GM13977 (cell line): ENCODE measurements at places on chromosomes 16 and 17.

DNA sequence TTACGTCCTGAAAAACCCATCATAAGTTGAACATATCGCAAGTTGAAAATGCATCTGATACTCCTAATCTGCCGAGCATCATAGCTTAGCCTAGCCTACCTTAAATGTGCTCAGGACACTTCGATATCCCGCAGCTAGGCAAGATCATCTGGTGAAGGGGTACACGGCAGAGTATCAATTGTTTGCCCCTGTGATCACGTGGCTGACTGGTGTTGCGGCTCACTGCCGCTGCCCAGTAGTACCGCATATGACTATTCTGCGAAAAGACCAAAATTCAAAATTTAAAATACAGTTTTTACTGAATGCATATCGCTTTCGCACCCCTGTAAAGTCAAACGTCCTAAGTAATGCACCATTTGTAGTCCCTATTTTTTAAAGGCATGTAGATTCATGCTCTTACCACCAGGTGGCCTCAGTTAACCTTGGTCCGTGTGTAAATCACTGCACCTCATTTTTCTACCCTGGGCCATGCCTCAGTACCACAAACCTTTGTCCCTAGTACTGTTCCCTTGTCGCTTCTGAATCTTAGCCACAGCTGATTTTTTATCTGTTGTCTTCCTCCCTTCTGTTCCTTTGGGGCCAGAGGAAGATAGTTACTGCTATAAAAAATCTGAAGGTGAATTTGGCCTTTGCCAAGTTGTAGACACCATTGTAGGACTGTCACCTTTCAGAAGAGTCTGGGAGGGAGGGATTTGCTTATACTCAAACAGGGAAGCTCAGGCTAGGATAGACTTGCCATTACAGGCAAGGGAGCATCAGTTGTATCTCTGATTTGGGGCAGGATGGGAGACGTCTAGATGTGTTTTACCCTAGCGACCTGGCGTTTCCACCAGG lies 34.4 kb downstream of the WWP2 start:
- peak; percentile 54 for DNase-seq

GRCh38 chr17:67051155-67051538 lies 6.8 kb downstream of the CACNG1 start:
- DNase-seq: no peak

DNA sequence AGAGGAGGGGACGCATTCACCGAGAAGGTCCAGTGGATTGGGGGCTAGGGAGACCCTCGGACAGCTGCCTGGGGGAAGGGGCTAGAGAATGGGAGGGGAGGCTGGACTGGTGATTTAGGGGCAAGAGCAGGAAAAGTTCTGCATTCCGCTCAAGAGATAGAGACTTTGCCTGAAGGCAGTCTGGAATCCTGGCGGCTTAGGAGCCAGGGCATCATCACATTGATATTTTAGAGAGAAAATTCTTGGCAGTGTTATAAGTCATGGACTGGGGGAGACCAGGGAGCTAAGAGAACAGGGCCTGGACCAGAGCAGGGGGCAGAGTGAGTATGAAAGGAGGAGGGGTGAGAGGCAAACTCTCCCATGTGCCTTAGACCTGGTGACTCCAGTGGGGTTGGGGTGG lies 35.8 kb downstream of the MSI2 start:
- DNase-seq: no peak

DNA sequence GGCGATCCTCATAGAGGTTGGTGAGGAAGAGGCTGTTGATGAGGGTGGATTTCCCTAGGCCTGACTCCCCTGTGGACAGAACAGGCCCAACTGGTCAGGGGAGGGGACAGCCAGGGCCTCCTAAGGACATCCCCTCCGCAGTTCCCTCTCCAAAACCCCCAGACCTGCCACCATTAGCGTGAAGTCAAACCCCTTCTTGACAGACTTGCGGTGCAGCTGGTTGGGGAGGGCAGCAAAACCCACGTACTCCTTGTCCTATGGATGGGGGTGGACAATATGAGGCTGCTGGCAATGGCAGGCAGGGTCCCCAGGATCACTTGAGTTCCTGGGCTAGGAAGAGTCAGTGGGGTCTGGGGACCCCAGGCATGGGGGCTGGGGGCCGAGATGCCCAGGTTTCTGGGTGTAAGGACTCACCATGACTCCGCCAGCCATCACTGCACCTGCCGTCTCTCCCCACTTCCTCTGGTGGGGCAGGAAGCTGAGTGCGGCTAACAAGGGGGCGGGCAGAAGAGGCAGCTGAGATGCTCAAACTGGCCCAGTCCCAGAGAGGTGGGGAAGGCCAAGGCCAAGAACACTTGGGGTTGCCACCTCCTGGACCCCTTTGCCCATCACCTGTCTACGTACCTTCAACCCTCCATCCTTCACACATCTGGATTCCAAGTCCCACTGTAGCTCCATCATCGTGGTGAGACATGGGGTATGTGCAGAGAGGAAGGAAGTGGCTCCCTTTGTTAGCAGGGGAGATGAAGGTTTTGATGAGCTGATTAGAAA lies at the start of gene SEPTIN1:
TSS of gene SEPTIN1 (minus strand) at position 451 of the 771 bp plus-strand sequence. CDS start at position 432, 19 bp downstream.
- peak; percentile 72 for DNase-seq
